ENCODE measurements at places on chromosomes 11 and 22.
A peak's percentile ranks its signal among the peaks of the same experiment; 100 is the strongest.

- no peak for DNase-seq
Observed at GRCh38 chr11:46321757-46322156, 25.5 kb upstream of the DGKZ start.

- DNase-seq: no peak
Observed at GRCh38 chr11:126464796-126465195, 109.3 kb downstream of the ST3GAL4 start.

GRCh38 chr11:12674936-12675696 is 895 bp downstream of the TEAD1 start:
- DNase-seq: no peak

GRCh38 chr11:57256119-57256518 is 19.1 kb upstream of the APLNR start:
- DNase-seq: no peak

DNA sequence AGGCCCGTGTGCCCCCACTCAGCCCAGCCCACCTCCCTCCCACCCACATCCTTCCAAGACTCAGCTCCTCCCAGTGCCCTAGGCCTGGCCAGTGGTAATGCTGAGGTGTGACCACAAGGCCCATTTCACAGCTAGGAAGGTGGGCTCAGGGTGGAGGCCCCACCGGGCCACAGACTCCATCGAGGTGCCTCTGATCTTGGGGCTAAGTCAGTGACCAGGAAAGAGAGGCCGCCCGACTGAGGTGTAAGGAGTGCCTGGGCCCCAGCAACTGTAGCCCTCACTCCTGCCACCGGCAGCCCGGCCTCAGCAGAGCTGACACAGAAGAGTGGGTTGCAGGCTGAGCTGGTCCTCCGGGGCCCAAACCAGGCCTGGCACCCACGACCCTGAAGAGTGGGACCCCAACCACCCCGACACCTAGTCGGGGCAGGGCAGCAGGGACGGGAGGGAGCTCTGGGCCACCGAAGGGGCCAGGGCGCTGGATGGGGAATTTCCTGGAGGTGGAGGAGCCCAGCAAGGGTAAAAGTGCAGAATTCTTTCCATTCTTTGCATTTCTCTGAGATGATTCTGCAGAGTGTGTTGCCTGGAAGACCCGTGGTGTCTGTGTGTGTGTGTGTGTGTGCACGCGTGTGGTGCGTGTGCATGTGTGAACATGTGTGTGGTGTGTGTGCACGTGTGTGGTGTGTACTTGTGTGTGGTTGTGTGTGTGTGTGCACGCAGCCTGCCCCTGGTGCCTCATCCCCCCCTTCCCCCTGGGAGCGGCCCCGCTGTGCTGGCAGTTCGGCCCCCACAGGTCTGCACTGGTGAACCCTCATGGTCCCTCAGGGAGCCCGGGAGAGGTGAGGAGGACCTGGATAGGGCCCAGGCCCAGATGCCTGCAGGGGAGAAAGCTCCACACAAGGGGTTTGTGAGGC is 8.3 kb upstream of the PIM3 start:
- DNase-seq: no peak

- no peak for DNase-seq
Observed at GRCh38 chr11:115324581-115325432, 179.4 kb downstream of the CADM1 start.

DNA sequence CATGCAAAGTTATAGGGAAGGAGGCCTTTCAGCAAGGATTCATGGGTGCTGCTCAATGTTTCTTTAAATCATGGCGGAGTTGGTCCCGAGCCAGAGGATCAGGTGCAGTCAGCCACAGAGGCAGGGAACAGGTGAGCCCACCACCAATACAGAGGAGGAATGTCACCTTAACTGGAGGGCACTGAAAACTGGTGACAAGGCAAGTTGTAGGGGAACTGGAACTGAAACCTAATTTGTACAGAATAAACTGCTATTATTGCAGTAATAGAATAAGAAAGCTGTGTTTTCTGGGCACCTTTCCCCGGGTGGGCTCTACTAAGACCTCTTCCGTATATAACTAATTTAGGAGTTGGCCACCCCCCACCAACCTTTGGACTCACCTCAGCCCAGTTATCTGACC is 296.0 kb upstream of the NARS2 start:
- DNase-seq: no peak

- DNase-seq: no peak
Observed at GRCh38 chr11:133713844-133714243, 131.5 kb downstream of the SPATA19 start.

DNA sequence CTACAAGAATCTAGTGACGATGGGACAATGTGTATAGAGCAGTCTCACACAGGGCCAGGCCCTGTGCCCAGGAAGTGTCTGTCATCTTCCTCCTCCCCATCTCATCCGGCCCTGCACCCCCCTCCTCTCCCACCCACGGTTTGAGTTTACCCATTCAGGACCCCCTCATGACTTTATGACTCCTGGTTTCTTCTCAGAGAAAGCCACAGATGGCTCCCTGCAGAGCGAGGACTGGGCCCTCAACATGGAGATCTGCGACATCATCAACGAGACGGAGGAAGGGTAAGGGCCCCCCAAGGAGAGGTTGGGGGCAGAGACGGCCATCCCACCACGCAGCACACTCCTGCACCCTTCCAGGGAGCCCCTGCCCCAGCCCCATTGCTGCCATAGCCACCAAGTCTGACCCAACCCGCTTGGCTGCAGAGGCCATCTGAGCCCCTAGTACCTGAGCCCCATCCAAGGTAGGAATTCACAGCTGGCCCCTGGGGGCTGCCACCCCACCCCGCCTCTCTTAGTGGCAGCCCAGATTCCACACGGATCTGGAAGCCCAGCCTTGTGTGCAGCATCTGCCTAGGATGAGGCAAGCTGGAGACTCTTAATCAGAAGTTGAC is 18.1 kb downstream of the TOM1 start:
- no peak for DNase-seq

GRCh38 chr11:4194889-4195288 is 100.3 kb downstream of the RRM1 start:
- DNase-seq: no peak

DNA sequence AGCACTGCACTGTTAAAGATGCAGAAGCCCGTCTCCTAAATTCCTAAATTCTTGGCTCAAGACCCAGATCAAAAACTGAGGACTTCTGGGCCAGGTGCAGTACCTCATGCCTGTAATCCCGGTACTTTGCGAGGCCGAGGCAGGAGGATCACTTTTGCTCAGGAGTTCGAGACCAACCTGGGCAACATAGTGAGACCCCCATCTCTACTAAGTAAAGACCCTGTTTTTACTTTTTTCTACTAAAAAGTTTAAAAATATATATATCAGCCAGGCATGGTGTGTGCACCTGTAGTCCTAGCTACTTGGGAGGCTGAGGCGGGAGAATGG is 29.7 kb downstream of the PDGFB start:
- no peak for DNase-seq

GRCh38 chr11:69211540-69211919 is 55.8 kb downstream of the SMIM38 start:
- no peak for DNase-seq

DNA sequence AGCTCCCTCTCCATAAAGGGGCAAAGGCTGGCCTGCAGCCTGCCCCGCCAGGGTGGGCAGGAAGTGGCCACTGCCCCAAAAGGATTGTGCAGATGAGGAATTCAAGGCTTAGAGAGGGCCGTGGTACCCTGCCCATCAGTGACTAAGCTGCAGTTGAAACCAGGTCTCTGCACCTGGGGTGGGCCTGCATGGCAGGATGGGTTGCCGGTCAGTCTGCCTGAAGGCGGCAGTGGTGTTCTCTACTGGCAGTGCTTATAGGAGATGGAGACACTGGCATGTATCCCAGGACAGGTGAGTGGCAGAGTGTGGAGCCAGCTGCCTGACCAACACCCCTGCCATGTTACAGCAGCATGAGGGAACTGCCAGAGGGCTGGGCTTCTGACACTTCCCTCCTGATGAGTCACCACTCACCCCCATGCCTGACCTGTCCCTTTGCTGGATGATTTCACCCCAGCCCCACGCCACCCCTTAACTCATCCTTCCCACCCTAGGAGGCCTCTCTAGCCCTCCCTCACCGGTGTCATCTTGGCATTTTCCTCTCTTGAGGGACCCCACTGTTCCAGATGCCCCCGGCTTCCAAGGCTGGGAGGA is 70.2 kb upstream of the LMO1 start:
- no peak for DNase-seq

- peak; percentile 33 for DNase-seq
Observed at GRCh38 chr22:45309422-45310227, at the start of gene FAM118A. TSS of gene FAM118A (plus strand) at chr22:45309934. CDS start at chr22:45322380, 12,446 bp downstream.

DNA sequence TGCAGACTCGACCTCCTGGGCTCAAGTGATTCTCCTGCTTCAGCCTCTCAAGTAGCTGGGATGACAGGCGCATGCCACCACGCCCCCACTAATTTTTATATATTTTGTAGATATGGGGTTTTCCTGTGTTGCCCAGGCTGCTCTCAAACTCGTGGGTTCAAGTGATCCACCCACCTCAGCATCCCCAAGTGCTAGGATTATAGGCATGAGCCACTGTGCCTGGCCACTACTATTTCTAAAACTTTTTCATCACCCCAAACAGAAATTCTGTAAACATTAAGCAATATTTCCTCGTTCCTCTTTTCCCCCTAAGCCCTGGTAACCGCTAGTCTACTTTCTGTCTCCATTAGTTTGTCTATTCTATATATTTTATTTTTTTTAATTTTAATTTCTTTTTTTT is 9.0 kb upstream of the ATG16L2 start:
- DNase-seq: no peak

DNA sequence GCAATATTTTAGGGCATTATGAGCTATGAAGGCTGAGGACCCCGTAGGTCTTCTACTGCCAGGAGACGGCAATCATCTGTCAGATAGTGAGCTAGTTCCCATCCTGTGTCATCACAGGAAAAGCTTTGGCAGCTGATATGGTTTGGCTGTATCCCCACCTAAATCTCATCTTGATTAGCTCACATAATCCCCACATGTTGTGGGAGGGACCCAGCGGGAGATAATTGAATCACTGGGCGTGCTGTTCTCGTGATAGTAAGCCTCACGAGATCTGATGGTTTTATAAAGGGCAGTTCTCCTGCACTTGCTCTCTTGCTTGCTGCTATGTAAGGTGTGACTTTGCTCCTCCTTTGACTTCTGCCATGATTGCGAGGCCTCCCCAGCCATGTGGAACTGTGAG is 18.1 kb downstream of the CSRP3 start:
- DNase-seq: no peak

DNA sequence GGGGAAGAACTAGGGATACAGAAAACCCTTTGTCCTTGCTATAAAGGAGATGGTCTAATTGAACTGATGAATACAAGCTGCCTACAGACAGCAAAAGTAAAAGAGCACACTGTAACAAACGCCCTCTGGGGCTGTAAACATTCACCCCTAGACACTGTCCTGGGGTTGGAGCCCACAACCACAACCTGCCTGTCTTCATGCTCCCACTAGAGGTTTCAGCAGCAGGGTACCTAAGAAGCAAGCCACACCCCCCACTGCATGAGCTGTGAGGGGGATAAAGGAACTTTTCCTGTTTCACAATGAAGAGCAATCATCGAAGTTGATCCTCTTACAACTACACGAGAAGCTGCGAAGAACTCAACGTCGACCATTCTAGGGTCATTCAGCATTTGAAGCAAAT is 90.5 kb upstream of the LUZP2 start:
- DNase-seq: no peak

DNA sequence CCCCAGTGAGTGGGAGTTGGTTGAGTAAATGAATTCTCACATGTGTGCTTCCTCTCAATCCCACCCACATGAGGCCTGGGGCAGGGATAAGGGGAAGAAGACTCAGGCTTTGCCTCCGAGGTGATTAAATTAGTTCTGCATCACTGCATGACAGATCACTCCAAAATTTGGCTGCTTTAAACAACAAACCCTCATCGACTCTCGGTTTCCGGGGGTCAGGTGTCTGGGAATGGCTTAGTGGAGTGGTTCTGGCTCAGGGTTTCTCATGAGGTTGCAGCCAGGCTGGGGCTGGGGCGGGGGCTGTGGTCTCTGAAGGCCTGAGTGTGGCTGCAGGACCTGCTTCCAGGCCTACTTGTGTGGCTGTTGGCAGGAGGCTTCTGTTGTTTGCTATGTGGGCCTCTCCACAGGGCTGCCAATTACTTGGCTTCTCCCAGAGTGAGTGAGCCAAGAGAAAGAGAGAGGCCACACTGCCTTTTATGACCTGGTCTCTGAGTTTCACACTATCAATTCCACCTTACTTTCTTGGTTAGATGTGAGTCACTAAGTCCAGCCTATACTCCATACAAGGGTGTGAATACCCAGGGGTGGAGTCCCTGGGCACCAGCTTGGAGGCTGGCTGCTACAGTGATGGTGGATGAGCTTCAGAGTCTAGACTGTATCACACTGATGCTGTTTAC is 15.9 kb downstream of the MOGAT2 start:
- no peak for DNase-seq

DNA sequence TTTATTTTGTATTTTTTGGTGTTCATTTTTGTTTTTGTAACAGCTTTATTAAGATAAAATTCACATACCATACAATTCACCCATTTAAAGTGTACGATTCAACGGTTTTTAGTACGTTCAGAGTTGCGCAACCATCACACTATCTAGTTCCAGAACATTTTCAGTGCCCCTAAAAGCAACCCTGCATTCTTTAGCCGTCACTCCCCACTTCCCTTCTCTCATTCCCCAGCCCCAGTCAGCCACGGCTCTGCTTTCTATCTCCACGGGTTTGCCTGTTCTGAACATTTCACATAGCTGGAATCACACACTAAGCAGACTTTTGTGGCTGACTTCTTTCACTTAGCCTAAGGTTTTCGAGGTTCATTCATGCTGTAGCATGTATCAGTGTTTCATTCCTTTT is 9.6 kb upstream of the KCNQ1OT1 start:
- DNase-seq: no peak

DNA sequence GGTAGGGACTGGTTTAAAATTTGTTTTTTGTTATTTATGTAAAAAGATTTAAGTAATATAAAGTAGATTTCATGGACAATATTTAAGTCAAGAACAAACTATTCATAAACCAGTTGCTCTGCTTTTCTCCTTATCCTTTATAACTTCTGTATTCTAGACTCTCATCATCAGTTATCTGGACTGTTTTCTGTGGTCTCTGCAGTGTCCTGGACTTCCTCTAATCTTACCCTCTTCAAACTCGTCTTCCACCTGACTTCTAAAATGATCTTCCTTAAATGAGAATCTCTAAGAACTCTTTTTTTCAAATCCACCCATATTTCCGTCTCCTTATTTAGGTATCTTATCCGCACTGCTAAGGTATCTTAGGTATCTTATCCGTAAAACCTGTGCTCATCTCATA is 8.1 kb downstream of the RRM1 start:
- DNase-seq: no peak

- DNase-seq: no peak
Observed at GRCh38 chr11:73958521-73959141, 7.8 kb downstream of the DNAJB13 start.

DNA sequence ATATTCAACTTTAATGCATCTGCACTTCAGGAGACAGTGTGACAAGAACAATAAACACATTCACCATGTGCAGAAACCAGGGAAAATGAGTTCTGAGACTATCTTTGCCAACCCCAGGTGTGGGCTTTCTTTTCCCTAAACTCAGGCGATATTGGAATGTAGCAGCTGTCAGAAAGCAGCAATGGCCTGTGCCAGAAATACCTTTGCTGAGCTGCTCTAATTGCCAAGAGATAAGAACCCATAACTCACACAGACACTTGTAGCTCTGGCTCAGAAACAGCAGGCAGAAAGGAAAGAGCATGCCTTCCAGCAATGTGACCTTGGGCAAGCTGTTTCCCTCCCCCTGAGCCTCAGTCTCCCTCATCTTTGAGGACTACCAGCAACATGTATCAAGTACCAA is 77.6 kb downstream of the PLEKHA7 start:
- no peak for DNase-seq

Measured in BJ (cell line).